ENCODE measurements at places on chromosomes 5 and 9.

GRCh38 chr9:90901933-90902332 is 100.3 kb downstream of the SYK start:
- DNase-seq = no peak

DNA sequence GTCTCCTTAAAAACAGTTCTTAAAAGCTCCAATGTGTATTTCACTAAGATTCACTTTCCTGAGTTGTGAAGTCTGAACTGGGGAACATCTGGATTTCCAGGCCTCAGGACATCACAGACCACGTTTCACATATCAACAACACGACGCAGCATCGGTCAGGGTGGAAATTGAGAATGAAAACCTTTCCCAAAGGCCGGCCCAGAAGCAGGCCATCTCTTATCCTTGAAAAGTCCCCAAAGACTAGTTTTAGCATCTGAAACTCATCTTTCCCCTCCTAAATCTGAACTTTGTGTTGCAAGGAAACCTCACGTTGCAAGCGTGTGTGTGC is 96.4 kb upstream of the COL5A1 start:
- peak; percentile 51 for DNase-seq

DNA sequence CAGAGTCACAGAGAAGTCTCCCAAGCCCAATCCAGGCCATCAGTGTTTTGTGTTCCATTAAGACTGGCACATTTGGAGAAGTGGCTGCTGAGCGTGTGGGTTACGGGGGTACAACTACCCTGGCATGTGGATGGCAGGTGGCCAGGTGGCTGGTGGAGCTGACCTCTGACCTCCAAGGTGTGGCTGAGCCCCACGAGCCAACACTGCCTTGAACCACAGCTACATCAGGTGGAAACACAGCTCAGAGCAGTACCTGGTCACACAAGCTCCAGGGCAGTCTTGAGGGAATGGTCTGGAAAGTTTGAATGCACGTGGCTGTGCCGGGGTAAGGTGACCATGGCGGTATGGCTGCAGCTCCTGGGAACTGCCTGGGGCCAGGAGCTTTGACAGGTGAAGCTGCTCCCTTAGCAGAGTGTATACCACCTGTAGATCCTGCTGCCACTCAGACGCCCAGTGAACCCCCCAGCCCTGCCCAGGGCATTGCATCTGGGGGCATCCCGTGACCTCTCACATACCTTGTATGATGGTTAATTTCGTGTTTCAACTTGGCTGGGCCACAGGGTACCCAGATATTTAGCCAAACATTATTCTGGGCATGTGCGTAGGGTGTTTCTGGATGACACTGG is 207.9 kb downstream of the GADD45G start:
- no peak for DNase-seq

GRCh38 chr5:174327317-174327864 is 281.9 kb downstream of the NSG2 start:
- peak; percentile 77 for DNase-seq

DNA sequence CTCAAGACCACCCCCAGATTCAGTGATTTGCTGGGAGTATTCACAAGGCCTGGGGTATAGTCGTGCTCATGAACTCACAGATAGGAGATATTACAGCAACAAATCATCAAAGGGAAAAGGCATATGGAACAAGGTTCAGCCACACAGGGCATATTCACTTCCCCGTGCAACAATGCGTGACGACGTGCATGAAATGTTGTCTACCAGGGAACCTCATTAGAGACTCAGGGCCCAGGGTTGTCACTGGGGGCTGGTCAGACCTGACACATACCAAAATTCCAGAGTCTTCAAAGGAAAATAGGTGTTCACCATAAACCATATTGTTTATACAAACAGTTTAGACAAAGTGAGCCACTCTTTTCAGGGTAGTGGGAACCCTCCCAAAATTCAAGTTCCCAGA is 212.4 kb downstream of the RFK start:
- DNase-seq = no peak

GRCh38 chr5:134289509-134290113 is 63.7 kb upstream of the PPP2CA start:
- peak; percentile 69 for DNase-seq

DNA sequence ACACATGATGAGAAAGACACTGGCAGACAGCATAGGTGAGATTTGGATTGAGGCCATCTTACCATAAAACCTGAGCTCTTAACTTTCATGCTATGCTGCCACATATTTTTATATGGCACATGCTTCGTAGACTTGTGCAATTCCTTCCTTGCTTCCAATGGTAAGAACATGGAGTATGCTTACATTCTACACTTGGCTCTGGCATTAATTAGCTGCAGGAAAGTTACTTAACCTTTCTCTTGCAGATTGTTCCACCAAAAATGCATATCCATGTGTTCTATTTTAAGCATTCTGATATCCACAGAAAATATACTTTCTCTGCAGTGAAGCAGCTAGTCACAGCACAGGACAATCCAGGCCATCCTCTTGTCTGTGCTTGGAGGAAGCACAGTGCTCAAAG is 119.4 kb downstream of the MPDZ start:
- DNase-seq = no peak

DNA sequence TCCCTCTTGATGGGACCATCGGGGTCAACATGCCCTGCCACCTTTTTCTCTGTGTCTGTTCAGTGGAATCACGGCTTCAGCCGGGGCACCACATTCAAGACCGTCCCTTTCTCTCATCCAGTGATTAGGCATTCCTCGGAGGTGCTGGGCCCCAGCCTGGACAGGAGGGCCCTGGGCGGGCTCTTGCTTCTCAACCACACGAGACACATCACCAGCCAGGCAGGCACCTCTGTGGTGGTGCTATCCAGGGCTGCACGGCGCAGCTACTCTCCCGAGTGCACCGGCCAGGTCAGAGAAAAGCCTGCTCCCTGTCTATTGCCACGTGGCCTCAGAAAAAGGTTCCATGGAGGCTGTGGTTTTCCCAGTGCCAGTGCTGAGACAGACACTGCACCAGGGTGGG is 255.2 kb upstream of the IRX1 start:
- no peak for DNase-seq

DNA sequence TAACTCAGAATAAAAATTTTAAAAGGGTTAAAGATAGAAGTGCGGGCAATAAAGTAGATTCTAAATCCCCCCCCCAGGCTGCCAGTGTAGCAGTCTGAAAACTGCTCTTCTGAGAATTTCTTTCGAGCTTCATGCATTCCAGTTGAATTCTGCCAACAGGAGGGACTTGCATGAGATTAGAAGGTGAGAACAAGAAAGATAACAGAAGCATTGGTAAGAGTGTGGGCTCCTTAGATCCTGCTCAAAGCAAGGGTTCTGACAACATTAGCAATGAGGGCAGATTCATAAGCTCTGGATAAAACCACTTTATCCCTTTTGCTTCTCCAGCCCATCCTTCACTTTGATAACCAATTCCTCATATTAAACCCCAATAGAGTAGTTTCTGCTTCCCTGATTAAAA is 235.9 kb upstream of the CDH6 start:
- no peak for DNase-seq

DNA sequence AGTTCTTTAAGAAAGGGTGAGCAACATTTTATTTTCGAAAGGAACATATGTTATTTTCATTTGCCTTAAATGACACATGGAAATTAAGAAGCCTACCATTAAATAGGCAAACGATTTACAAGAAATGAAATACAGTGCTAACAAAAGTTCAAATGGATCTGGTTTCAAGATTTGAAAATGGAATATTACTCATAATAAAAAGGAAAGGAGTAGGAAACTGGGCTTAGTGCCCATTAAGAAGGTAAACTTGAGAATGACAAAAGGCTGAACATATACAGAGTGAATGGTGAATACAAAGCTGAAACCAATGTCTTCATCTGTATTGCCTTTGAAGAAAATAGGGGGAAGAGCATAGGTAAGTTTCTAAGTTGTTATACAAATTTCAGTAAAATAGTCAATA is 974.2 kb upstream of the C9orf72 start:
- DNase-seq = no peak

DNA sequence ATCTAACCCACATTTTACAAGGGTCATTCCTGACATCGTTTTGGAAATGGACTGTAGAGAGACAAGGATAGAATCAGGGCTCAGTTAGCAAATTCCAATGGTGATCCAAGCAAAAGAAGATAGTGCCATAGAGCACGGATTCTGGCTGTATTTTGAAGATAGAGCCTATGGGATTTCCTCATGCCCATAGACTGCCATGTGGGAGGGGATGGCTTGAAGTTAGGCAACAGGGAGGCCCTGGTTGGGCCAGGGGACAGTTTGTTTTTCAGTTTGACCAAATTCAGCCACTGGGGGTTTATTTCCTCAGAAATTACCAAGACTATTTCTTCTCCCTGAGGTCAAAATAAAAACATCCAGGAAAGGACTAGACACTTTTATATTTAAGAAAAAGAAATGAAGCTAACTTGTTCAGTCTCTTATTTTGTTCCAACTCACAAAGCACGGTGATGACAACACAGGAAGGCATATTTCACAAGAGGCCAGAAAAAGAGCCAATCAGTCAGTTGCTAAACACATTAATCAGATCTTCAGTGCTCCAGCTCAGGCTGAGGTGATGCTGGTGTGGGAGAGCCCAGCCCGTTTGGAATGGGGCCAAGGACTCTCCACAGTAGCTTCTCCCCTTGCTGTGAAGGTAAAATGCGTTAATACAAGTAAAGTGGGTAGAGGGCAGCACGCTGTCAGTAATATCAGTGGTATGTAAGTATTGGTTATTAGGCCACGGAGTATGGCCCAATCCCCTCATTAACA is 4.4 kb upstream of the DCTN4 start:
- DNase-seq = no peak

- no peak for DNase-seq
These were observed 57.5 kb upstream of the ADRB2 start for GRCh38 chr5:148768806-148769415.

- no peak for DNase-seq
These were observed 13.4 kb upstream of the CPLX2 start for GRCh38 chr5:175857986-175858385.

GRCh38 chr5:168076561-168076991 is 214.9 kb upstream of the WWC1 start:
- peak; percentile 44 for DNase-seq

DNA sequence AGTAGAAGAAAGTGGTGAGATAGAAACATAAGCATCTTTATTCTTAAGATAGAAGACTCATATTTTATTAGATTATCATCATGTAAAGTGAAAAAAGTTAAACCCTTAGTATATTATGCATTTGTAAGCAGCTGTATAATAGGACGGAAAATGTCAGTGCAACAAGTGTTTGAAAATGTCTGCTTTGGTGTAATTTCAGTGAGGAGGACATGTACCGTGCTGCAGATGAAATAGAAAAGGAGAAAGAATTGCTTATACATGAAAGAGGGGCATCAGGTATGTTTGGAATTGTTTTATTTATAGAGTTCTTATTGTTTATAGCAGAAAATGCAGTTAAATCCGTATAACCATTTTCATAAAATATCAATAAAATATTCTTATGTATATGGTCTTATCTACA is 8.9 kb downstream of the OTULIN start:
- no peak for DNase-seq

- peak; percentile 92 for DNase-seq
These were observed 96.5 kb upstream of the CAST start for GRCh38 chr5:96565582-96566265.

DNA sequence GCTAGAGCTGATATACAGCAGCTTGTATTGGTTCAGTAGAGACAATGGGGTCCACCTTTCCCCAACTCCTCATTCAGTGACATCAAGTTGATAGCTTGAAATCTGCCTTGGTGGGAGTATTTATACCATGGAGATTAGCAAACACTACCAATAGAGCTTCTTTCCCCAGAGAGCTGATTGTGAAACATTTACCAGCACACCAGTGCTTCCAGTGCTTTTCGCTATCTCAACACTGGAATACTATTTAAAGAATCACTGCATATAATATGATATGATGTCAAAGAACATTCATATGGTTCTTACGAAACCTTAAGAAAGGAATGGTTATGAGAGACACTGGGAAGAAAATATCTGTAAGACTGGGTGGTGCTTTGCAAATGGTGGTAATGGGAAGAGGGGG is 21.8 kb upstream of the RNF145 start:
- no peak for DNase-seq

DNA sequence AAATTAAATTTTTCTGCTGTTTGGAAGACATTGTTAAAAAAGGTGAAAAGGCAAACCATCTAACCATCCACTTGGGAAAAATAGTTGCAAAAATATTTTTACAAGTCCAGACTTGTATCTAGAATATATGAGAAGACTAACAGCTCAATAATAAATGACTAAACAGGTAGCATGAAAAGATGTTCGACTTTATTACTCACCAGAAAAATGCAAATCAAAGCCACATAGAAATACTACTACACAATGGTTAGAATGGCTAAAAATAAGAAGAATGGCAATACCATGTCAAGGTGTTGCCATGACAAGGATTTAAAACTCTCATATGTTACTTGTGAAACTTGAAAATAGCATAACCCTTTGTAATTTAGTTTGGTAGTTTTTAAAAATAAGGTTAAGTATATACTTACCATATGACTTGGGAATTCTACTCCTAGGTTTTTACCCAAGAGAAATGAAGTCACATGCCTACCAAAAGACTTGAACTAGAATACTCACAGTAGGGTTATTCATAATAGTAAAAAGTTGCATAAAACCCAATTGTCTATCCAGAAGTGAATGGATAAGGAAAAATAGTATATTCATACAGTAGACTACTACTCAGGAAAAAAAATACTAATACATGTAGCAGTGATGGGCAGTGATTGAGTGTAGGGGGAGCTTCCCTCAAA is 93.8 kb downstream of the VPS13A start:
- DNase-seq = no peak

- no peak for DNase-seq
These were observed 61.1 kb upstream of the HRH2 start for GRCh38 chr5:175596761-175597189.

- DNase-seq = no peak
These were observed 9.4 kb upstream of the CARD19 start for GRCh38 chr9:93086447-93087224.

GRCh38 chr5:5767286-5767928 is 344.9 kb downstream of the ICE1 start:
- no peak for DNase-seq

GRCh38 chr9:124108216-124108615 is 96.6 kb downstream of the LHX2 start:
- no peak for DNase-seq

GRCh38 chr9:32378993-32379729 is 5.3 kb upstream of the ACO1 start:
- peak; percentile 79 for DNase-seq

GRCh38 chr9:27787891-27788290 is 214.6 kb upstream of the C9orf72 start:
- no peak for DNase-seq

DNA sequence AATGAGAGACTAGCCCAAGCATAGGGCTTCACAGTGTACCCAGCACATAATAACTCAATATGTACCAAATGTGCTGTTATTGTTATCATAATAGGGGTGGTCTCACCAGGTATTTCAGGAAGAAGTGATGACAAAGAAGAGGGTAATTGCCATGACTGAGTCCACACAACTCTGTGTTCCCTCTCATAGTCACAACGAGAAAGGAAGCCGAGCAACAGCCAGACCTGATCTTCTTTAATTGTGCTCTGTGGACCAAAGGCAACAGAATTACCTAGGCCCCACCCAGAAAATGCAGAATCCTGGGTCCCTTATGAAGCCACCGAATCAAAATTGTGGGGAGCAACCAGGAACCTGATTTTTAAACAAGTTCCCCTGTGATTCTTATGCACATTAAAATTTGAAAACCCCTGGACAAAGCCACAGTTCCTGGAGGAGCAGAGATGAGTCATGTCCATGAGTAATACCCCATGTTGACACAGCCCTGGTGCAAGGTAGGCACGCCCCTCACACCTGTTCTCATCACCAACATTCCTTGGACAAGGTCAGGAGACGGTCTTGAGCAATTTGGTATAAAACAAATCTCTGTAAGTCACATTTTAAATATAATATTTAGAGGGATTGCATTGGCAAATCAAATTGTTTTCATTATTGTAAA is 5.2 kb downstream of the FGF1 start:
- peak; percentile 57 for DNase-seq

- no peak for DNase-seq
These were observed 44.6 kb upstream of the ADRB2 start for GRCh38 chr5:148781766-148782165.

Measured in fibroblast of skin of back (primary cell).